ENCODE measurements at places on chromosomes 13 and 19.

DNA sequence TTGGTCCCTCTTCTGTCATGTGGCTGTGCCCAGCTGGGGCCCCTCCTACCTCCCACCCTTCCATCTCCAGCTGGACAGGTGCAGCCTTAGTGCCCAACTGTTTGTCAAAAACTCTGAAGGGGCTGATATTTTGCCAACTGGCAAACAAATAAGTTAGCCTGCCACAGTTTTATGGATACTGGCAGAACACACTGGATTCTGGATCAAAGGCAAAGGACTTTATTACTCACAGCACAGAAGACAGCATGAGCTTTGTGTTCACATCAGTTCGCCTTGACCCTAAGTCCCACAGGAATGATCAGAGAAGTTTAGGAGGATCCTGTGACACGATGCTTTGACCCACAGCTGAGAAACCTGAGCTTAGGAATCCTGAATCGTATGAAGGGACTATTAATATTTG, 16.4 kb downstream of the KLK2 start:
- DNase-seq, result no peak

GRCh38 chr19:54100561-54100960, at the start of gene OSCAR:
Gene OSCAR (minus strand): TSS chr19:54100803. CDS start chr19:54100792, 11 bp downstream.
- no peak for DNase-seq

GRCh38 chr19:53076984-53077383, 26.2 kb downstream of the ZNF160 start:
- DNase-seq, result no peak

DNA sequence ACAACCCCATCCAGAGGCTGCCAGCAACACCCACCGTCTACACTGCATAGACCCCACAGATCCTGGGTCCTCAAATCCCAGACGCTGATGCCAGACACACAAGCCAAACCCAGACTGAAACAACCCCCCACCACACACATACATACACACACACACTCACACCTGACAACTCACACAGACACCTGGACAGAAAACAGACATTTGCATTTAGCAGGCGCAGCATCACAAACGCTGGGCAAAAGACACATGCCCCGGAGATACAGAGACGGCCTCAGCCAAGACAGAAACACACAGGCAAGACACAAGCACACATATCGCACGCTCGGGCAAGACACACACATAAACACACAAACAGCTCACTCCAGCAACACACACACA, 1.3 kb downstream of the BBC3 start:
- no peak for DNase-seq

DNA sequence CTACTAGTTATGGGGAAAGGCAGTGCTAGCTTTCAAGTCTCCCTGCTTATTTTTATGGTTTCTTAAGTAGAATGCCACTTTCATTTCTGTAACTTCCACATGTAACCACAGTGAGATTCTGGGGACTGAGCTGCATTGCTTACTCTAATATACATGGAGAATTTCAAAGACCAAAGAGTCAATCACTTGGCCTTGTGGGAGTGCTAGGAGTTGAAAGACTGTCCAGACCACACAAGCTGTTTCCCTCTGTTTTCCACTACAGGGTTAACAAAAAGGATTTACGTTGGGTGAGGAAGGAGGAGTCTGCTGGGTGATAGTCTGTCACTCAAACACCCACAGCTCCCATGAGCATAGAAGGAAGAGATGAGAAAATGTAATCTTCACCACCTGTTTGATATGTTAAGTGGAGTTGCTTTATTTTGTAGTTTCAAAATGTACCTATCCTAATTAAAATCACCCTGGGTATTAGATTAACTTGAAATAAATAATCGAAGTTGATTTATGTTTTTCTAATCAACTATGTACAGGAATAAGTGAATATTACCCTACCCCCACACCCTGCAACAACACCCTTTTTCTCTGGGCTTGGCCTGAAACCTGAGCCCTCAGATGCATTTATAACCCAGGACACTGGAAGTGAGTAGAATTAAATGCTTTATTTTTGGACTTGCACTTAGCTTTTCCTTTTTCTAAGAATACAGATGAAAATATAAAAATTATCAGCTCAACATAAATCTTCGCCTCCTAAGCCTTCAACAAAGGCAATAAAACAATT, 225.8 kb upstream of the SLC10A2 start:
- DNase-seq, result no peak

GRCh38 chr13:100637796-100638195, 36.8 kb downstream of the TMTC4 start:
- no peak for DNase-seq

DNA sequence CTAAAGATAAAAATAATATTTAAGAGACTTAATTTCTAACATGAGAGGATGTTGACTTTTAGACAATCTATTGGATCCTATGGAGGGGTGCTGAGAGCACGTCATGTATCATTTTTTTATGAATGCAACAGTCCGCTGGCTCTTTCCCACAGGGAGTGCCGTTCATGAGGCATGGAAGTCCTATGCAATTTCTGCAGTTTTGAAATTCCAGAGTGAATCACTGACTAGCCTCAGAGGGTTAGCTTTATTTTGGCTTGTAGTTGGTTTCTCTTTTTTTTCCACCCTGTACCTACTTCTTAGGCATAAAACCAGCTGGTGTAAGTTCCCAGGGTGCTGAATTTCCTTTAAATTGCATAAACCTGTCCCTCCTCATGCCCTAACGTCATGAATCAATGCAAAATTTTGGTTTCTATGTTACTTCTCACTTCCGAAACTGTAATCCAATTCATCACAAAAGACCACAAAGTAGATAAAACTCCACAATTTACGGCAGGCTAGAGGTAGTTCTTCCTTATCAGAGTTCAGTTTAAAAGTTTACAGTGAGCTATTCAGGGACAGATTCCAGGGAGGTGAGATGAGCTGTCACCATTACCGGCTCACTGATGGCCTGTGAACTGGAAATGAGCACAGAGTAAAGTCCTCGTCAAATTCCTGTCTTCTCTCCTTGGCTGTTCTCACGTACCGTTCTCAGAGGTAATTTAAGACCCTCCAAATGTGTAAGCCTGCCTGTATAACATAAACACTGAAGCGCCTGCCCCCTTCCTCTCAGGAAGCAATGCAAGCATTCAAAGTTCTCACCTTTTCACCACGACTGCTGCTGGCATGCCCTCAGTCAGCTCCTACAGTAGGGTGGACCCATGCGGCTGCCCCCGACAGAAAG, 216.6 kb upstream of the SLC10A2 start:
- no peak for DNase-seq

DNA sequence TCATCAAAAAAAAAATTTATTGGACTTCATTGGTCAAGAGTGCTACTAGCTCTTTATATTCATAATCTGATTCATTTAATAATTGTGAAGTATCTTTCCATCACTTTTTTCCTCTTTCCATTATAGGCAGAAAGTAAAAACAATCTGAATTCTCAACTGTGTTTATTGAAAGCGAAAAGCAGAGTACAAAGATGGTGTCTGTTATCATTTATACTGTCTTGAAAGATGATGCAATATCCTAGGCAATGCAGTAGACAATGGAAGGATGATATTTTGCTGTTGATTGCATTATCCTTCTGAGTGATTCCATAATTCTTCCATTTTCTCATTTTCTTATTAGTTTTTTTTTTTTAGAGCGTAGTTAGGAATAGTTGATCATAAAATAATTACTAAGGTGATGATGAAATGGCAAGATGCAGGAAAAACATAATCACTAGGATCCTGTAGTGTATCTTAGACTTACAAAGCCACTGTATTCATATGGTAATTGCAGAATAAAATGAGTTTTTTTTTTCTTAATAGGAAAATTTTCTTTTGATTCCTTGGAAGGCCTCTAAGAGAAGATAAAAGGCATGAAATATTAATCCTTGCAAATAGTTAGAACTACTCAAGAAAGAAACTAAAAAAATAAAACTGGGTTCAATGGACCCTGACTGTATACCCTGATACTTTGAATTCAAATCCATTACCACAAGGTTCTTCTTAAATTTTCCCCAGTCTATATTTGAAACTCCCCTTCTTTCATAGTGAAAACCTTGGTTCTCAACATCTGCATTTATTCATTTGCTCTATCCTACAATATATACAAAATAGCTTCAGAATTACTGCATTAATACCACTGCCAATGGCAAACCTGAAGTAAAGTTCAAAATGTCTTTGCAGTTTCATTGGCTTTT, 11.6 kb downstream of the URI1 start:
- no peak for DNase-seq

DNA sequence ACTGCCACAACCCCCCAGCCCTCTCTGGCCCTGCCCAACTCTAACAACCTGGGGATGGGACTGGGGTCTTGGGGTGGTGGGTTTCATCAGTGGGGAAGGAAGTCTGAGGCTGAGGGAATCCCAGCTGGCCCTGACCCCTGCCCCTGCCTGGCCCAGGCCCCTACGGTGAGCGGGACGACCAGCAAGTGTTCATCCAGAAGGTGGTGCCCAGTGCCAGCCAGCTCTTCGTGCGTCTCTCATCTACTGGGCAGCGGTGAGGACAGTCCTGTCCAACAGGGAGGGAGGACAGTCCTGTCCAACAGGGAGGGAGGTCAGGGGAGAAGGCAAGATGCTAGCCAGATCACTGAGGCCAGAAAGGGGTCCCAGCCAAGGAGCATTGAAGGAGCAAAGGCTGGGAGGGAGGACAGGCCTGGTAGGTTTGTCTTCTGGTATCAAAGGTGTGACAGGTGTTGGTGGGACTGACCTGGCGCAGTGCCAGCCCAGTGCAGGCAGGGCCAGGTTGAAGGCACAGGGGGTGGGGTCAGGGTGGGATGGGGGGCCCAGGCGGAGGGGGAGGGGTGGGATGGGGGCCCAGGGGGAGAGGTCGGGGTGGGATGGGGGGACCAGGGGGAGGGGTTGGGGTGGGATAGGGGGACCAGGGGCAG, 12.1 kb upstream of the LTBP4 start:
- DNase-seq, result no peak

DNA sequence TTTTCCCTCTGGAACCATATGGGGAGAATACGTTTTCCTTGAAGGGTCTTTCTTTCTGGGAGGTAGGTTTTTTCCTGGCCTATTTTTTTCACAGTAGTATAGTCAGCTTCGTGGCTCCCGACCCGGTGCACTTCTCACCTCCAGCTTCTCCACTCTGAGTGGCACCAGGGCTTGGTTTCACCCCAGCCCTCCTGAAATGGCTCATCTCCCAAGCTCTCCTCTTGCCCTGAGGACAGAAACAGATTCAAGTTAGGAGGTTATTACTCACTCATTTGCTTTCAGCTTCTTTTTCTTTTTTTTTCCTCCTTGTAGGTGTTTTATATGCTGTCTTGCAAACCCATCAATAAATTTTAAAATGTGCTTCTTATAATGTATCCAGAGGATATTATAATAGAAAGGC, 199.3 kb downstream of the RFC3 start:
- DNase-seq, result no peak

- DNase-seq, result no peak
Measured at GRCh38 chr19:48210005-48210404, 39.5 kb downstream of the ZSWIM9 start.

DNA sequence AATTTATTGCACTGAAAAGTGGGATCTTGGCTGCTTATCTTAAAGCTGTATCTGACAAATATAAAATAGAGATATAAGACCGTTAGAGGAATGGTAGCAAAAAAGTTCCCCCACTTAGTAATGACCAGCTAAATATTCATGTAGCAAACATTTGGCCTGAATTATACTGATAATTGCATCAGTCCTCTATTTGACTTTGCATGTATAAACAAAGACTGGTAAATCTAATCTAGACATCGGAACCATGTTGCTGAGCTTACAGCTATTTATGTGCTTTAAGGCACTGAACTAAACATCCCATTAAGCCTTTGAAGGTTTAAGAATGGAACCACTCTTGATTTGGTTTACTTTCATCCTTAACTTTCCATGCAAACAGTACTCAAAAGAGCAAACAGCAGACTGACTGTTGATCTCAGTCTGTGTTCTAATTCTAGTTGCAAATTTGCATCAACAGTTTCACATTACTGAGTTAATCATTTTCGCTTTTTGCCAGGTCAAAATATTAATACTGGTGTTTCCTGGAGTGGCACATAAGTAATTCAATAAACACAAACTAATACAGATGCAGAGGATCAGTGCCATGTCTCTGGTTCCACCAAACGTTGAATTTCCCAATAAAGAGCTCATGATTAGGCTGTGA, 203.5 kb upstream of the HTR2A start:
- DNase-seq, result no peak

- no peak for DNase-seq
Measured at GRCh38 chr19:31317570-31317969, 31.7 kb downstream of the TSHZ3 start.

- no peak for DNase-seq
Measured at GRCh38 chr13:75375329-75375728, 106.6 kb downstream of the TBC1D4 start.

- no peak for DNase-seq
Measured at GRCh38 chr13:94481941-94482340, 2.5 kb upstream of the DCT start.

DNA sequence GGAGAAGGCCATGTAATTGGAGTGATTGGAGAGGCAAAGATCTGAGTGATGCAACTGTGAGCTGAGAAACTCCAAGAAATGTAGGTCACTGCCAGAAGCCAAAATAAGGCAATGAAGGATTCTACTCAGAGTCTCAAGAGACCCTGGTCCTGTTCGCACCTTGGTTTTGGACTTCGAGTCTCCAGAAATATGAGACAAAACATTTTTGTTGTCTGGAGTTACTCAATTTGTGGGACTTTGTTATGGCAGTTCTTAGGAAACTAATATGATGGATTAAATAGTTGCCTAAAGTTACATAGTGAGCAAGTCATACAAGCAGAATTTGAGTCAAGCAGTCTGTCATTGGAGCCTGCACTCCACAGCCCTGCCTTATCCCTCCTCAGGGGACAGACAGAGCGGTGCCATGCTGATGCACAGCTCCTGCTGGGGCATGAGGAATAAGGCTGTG, 104.2 kb downstream of the ITGBL1 start:
- no peak for DNase-seq

DNA sequence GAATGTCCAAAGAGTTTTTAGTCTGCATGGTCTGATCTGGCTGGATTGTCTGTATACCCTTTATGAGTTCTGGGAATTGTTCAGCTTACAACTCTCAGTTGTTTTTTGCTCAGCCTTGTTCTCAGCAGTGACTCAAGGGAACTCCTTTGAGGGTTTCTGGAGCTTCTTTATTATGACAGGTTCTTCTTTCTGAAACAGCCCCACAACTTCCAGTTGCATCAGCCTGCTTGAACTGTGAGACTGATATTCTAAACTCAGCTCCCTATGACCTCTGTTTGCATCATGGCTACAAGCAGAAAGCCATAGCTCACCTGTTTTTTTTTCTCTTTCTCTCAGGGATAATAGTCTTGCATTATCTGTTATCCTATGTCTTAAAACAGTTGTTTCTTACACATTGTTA, 85.0 kb downstream of the TDRD3 start:
- no peak for DNase-seq

DNA sequence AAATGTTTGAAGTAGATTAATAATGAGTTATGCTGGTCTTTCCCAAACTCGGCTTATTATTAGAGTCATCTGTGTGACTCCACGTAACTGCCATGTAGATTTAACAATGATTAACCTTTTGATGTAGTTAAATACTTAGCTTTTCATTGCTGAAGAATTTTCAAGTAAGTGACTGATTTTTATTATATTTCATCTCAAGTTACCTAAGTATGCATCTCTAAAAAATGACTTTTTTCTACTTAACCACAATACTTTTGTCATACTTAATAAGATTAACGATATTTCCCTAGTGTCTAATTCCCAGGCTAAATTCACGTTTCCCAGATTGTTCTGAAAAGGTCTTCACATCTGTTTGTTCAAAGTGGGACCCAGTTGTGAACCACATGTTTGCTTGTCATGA, 17.8 kb downstream of the BIVM start:
- no peak for DNase-seq
